Psoas muscle (tissue), 8 donors: ENCODE measurements at places on chromosomes 6 and 20.

- H3K36me3 ChIP-seq = no peaks in the 10 kb centered on the region
- H3K4me1 ChIP-seq = no peaks in the 10 kb centered on the region
- H3K27me3 ChIP-seq = no peaks in the 10 kb centered on the region
- DNase-seq = no peak
- no peak overlapping the region for H3K4me3 ChIP-seq
- no peak overlapping the region for H3K27ac ChIP-seq
Measured at GRCh38 chr6:74642101-74642500, 563.8 kb downstream of the COL12A1 start.

GRCh38 chr20:5181492-5181891, 54.7 kb downstream of the CDS2 start:
- no peak overlapping the region for H3K27ac ChIP-seq
- DNase-seq = no peak
- H3K36me3 ChIP-seq = peaks cover 85% of the 10 kb centered on the region
- no peaks in the 10 kb centered on the region for H3K27me3 ChIP-seq
- H3K4me1 ChIP-seq = peaks cover 6% of the 10 kb centered on the region

GRCh38 chr20:21559305-21559704, 45.4 kb upstream of the NKX2-2 start:
- H3K27me3 ChIP-seq = peaks cover 12% of the 10 kb centered on the region
- no peak for DNase-seq
- H3K4me3 ChIP-seq = no peak overlapping the region

- H3K27ac ChIP-seq = no peak overlapping the region
- no peaks in the 10 kb centered on the region for H3K4me1 ChIP-seq
- no peak overlapping the region for H3K4me3 ChIP-seq
- no peaks in the 10 kb centered on the region for H3K36me3 ChIP-seq
- DNase-seq = no peak
Measured at GRCh38 chr6:22752522-22752921, 183.2 kb downstream of the HDGFL1 start.

DNA sequence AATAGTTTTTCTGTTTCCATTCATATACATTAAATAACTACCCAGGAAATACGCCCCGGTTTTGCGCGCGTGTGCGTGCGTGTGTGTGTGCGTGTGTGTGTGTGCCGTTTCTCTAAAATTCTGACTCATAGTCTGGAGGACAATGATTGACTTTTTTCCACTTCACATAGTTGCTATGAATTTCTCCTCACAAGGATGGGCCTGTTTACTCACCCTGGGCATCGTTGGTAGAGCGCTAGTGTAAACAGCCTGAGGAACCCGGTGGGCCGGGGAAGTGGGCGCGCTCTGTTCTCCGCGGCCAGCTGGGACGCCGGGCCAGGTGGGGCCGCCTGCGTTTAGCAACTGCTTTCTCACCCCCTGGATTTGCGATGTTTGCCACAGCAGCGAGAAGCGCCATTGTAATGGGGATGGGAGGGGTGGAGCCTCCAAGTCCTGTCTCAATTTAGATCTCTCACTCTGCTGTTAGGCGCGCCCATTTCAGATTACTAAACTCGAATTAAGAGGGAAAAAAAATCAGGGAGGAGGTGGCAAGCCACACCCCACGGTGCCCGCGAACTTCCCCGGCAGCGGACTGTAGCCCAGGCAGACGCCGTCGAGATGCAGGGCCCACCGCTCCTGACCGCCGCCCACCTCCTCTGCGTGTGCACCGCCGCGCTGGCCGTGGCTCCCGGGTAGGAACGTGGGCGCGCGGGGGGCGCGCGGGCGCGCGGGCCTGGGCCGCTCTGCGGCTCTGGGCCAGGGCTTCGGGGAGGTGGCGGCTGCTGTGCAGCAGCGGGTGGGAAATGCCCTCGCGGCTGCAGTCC, at the start of gene CD109:
Gene CD109 (plus strand): TSS at position 585 of the 803 bp plus-strand sequence. CDS start 13 bp downstream, at position 598.
- peak; percentile 48 for DNase-seq
- no peaks in the 10 kb centered on the region for H3K4me1 ChIP-seq
- H3K4me3 ChIP-seq = peak within 1 kb of the TSS; percentile 74
- H3K27ac ChIP-seq = peak within 1 kb of the TSS; percentile 41
- H3K36me3 ChIP-seq = no peaks in the 10 kb centered on the region
- H3K27me3 ChIP-seq = peaks cover 5% of the 10 kb centered on the region

GRCh38 chr20:3788685-3789155, 2.2 kb upstream of the CENPB start:
- peak; percentile 22 for DNase-seq
- H3K4me1 ChIP-seq = peaks cover 23% of the 10 kb centered on the region
- H3K4me3 ChIP-seq = no peak overlapping the region
- H3K27ac ChIP-seq = no peak overlapping the region
- no peaks in the 10 kb centered on the region for H3K36me3 ChIP-seq

DNA sequence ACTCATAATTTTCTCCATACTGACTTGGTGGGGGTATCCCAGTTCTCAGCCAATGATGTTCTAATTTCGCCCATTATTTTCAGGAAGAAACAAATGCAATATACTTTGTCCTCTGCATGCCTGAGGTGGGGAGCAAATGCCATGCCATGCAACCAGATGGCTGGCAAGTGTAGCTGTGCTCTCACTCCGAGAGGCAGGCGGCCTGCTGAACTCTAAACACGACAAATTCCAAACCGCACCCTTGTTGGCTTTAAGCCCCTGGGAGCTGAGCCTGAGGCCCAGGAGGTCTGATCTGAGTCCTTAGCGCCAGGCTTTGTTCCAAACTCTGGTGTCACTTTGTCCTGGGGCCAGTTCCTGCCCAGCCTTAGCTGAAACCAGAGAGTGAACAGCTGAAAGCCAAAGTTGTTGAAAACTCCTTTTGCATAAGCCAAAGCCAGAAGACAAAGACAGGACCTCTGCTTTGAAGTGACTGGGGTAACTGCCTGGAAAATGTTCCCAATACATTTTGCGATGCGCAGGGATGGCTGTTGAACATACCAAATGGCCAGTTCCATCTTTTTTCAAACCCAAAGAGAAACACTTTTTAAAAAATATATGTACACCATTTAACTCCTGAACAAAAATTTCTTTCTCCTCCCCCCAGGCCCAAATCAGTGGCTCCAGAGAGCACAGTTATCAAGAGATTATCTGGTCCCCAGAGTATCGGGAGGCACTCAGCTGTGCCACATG, 46.2 kb downstream of the TTI1 start:
- no peak overlapping the region for H3K4me3 ChIP-seq
- peak; percentile 80 for DNase-seq
- peak overlapping the region; percentile 91 for H3K27ac ChIP-seq
- H3K27me3 ChIP-seq = no peaks in the 10 kb centered on the region
- peaks cover 21% of the 10 kb centered on the region for H3K36me3 ChIP-seq

DNA sequence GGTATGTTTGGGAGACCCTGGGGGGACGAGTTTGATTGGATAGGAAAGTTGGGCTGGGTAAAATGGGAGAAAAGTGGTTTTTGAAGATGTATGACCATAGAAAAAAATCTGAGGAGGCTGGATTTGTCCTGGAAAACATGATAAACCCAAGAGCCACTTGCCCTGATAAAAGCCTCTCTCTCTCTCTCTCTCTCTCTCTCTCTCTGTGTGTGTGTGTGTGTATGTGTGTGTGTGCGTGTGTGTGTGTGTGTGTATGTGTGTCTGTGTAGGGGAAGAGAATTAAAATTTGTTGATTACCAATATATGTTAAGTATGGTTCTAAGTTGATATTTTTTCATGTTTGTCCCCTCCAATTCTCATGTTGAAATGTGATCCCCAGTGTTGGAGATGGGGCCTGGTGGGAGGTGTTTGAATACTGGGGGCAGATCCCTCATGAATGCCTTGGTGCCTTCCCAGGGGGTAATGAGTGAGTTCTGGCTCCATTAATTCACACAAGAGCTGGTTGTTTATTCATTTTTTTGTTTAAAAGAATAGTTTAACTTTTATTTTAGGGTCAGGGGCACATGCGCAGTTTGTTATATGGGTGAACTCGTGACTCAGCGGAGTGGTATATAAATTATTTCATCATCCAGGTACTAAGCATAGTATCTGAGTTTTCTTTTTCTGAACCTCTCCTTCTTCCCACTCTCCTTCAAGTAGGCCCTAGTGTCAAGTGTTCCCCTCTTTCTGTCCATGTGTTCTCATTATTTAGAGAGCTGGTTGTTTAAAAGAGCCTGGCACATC, 208.8 kb downstream of the TFAP2B start:
- no peak overlapping the region for H3K4me3 ChIP-seq
- no peaks in the 10 kb centered on the region for H3K4me1 ChIP-seq
- no peak overlapping the region for H3K27ac ChIP-seq
- no peaks in the 10 kb centered on the region for H3K27me3 ChIP-seq

GRCh38 chr6:219019-219570, 73.2 kb upstream of the DUSP22 start:
- H3K36me3 ChIP-seq = no peaks in the 10 kb centered on the region
- no peak overlapping the region for H3K27ac ChIP-seq
- H3K4me1 ChIP-seq = no peaks in the 10 kb centered on the region

DNA sequence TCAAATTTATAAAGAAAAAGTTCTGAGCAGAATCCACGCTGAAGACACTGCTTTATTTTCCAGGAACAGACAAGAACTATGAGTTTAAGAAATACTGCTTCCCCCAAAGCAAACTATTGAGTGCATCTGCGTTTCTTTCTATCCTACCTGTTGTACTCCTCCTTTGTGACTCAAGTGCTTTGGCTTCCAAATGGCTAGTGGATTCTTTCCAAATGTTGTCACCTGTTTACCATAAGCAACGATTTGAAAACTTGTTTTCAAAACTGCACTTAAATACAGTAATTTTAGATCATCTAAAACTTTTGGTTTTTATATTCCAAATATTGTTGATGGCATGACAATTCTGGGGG, 9.5 kb downstream of the PXDC1 start:
- no peaks in the 10 kb centered on the region for H3K27me3 ChIP-seq
- no peak for DNase-seq
- peak overlapping the region; percentile 91 for H3K27ac ChIP-seq

- H3K4me1 ChIP-seq = no peaks in the 10 kb centered on the region
- no peaks in the 10 kb centered on the region for H3K36me3 ChIP-seq
- H3K27ac ChIP-seq = no peak overlapping the region
- H3K27me3 ChIP-seq = no peaks in the 10 kb centered on the region
- no peak overlapping the region for H3K4me3 ChIP-seq
- DNase-seq = no peak
Measured at GRCh38 chr6:161830866-161831616, 557.2 kb upstream of the AGPAT4 start.

- DNase-seq = no peak
- H3K27ac ChIP-seq = no peak overlapping the region
- H3K27me3 ChIP-seq = no peaks in the 10 kb centered on the region
Measured at GRCh38 chr20:50628853-50629669, 62.3 kb downstream of the RIPOR3 start.

- no peak overlapping the region for H3K4me3 ChIP-seq
- H3K27me3 ChIP-seq = no peaks in the 10 kb centered on the region
- H3K36me3 ChIP-seq = no peaks in the 10 kb centered on the region
- H3K4me1 ChIP-seq = no peaks in the 10 kb centered on the region
- H3K27ac ChIP-seq = no peak overlapping the region
- no peak for DNase-seq
Measured at GRCh38 chr20:13422637-13423036, 201.6 kb downstream of the ISM1 start.

GRCh38 chr20:17061715-17062114, 165.1 kb upstream of the PCSK2 start:
- H3K27ac ChIP-seq = no peak overlapping the region
- no peaks in the 10 kb centered on the region for H3K4me1 ChIP-seq
- H3K4me3 ChIP-seq = no peak overlapping the region
- H3K27me3 ChIP-seq = no peaks in the 10 kb centered on the region
- DNase-seq = no peak
